Activated CD4-positive, alpha-beta memory T cell treated with anti-CD3 and anti-CD28 coated beads for 36 hours (primary cell): ENCODE measurements at places on chromosomes 3 and 15. TPM values are rescaled to one million over a fixed set of nuclear protein-coding genes. Genes with fewer than 3 reads are reported as not detected.

GRCh38 chr3:187999821-188000220 lies 154.1 kb upstream of the LPP start:
- DNase-seq = peak; percentile 62

GRCh38 chr15:71687902-71688508 lies 122.3 kb upstream of the NR2E3 start:
- DNase-seq = no peak

DNA sequence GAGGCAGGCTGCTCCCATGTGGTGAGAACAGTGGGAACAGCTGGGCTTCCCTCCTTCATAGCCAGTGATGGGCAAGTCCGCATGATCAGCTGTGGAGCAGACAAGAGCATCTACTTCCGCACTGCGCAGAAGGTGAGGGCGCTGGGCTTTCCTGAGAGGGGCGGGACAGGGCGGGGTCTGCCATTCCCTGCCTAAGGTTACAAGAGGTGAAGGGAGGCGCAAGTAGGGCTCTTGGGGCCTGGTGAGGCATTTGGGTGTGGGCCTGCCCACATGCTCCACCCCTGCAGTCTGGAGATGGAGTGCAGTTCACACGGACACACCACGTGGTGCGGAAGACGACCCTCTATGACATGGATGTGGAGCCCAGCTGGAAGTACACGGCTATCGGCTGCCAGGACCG lies 10.6 kb upstream of the JMJD7 start:
- DNase-seq = no peak

DNA sequence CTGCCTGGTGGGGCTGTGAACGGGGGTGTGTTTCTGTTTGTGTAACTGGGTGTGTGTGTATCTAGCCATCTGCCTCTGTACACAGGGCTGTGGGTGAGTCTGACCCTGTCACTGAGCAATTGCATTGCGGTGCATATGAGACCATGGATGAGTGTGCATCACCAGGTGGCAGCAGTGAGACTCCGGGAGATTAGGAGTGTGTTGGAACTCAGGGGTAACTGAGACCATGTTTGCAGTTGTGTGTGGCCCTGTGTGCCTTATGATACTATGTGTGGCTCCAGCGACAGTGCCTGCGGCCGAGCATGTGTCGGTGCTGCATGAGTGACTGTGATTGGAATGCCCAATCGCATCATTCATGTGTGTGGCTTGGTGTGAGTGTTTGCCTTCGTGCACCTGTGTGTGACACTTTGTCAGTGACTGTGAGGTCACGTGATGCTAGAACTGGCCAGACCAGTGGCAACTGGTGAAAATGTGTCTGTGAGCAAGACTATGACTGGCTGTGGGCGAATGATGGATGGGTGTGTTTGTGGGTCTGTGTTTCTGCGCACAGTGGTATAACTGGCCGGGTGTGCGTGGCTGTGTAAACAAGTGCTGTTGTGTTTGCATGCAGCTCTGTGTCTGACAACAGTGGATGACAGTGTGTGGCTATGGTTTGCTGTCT lies 14.0 kb downstream of the VILL start:
- peak; percentile 72 for DNase-seq

DNA sequence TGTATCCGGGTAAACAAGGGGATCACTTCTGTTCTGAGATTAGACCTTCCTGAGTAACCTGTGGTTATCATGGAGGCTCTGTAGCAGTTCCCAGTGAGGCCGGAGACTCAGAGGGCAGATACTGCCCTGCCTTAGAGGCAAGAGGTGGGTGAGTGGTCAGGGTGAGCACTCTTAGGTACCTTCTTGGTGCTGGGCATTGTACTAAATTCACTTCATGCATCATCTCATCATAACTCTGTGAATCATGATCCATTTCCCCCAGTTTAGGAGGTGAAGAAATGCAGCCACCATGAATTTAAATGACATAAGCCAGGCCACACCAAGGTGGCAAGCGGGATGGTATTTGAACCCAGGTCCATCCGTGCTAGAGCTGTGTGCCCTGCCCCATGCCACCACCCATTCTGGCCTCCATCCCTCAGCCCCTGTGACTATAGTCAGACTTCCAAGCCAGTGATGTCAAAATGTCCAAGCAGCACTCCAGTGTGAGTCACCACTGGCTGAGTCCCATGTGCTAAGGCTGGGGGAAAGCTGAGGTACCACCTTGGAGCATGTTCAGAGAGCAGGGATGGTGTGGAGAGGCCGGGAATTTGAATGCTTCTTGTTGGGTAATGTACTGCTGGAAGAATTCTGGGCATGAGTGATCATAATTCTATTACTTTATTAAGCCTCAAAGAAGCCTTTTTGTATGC lies 88.8 kb downstream of the EPHB1 start:
- no peak for DNase-seq

Gene STXBP5L
- total RNA-seq = not detected

Gene ZNF501
- total RNA-seq = 2.6 TPM

Gene LRRC31
- not detected for total RNA-seq

Gene GOLGA8H
- not detected for total RNA-seq
